ENCODE measurements at places on chromosomes 1 and 21.

DNA sequence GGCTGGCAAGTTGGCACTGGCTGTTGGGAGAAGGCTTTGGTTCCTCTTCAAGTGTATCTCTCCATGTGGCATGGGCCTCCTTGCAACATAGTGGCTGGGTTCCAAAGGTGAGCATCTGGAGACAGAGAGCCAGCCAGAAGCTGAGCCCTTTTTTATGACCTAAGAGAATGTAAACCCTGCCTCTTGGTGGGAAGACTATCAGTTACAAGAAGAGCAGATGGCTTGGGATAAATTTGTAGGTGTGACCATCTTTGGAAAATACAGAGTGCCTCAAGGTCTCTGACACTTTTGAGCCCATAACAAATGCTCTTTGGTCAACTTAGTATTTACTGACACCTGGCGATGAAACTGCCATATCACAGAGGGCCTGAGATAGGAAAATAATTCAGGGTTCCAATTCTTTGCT is 31.4 kb upstream of the PRELP start:
- DNase-seq: no peak

GRCh38 chr1:93321720-93322119 is 24.0 kb upstream of the DR1 start:
- no peak for DNase-seq

GRCh38 chr1:160761046-160761445 is 22.0 kb downstream of the SLAMF7 start:
- no peak for DNase-seq

DNA sequence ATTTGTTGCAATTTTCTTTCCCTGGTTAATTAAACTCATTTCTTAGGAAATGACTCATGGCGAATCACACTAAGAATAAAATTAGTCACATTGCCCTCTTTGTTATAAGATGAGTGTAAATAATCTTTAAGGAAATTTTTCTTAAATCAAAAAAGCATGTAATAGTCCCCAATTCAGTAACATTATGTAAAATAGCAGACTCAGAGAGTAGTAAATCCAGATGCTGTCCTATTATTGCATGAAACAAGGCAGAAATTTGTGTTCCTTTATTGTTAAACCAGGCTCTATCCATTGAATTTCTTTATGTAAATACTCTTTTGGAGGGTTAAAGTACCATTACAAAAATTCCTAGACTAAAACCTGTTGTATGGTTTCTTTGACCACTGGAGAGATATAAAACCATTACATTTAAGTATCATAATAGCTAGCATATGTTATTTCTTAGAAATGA is 154.5 kb upstream of the C1orf87 start:
- DNase-seq: no peak

GRCh38 chr1:51170342-51170741 is 65.7 kb upstream of the RNF11 start:
- peak; percentile 39 for DNase-seq

GRCh38 chr1:204828352-204828850 is 42.3 kb upstream of the NFASC start:
- no peak for DNase-seq

GRCh38 chr1:89351597-89352311 is 12.1 kb upstream of the GBP6 start:
- no peak for DNase-seq

GRCh38 chr1:179807291-179807690 is 64.2 kb downstream of the FAM163A start:
- DNase-seq: no peak

DNA sequence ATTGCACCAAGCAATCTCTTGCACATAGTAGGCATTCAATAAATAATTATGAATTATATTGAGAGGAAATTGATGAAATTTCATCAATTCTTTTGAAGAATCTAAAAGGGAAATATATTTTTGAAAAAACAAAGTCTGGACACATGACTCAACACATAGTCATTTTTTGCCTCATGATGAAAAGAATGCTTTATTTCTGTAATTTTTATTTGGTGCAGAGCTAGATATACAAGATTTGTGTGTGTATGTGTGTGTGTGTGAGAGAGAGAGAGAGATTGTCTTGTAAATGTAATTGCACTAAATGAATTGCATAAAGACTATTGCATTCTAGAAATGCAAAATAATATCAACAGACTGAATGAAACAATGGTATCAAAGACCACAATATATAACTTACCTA is 206.2 kb upstream of the C1orf87 start:
- DNase-seq: no peak

GRCh38 chr1:180851995-180852887 is 60.5 kb upstream of the KIAA1614 start:
- DNase-seq: no peak

DNA sequence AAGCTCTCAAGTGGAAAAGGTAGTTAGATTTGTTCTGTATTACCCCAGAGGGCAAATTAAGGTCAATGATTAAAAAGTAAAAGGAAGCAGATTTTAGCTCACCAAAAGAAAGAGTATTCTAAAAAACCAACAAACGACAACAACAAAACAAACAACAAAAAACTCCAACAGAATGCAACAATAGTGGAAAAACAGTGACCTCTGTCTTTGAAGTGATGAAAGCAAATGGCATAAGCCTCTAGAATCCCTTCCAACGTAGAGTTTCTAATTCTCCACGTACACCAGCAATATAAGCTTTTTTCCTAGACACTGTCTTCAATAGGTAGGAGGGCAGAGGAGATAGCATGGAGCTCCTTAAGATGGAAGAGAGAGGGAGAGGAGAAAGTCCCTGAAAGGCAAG is 359.1 kb downstream of the TTLL7 start:
- DNase-seq: no peak

DNA sequence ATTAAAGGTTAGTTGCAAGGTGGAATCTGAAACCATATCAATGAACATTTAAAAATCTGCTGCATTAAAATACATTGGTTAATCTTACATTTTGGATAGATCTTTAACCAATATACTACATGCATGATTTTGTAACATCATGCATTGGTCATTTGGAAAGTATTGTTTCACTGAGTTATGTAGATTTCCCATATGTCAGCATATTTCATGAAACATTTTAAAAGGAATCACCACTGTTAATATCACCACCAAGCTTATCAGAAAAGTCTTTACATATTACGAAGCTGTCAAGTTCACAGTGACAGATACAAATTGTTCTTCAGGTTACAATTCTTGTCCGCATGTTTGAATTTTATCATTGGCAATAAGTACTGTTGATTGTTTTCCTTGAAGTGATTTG is 89.9 kb upstream of the ADGRL2 start:
- DNase-seq: no peak

- DNase-seq: no peak
Measured at GRCh38 chr1:119489201-119489600, 17.8 kb upstream of the HSD3B1 start.

DNA sequence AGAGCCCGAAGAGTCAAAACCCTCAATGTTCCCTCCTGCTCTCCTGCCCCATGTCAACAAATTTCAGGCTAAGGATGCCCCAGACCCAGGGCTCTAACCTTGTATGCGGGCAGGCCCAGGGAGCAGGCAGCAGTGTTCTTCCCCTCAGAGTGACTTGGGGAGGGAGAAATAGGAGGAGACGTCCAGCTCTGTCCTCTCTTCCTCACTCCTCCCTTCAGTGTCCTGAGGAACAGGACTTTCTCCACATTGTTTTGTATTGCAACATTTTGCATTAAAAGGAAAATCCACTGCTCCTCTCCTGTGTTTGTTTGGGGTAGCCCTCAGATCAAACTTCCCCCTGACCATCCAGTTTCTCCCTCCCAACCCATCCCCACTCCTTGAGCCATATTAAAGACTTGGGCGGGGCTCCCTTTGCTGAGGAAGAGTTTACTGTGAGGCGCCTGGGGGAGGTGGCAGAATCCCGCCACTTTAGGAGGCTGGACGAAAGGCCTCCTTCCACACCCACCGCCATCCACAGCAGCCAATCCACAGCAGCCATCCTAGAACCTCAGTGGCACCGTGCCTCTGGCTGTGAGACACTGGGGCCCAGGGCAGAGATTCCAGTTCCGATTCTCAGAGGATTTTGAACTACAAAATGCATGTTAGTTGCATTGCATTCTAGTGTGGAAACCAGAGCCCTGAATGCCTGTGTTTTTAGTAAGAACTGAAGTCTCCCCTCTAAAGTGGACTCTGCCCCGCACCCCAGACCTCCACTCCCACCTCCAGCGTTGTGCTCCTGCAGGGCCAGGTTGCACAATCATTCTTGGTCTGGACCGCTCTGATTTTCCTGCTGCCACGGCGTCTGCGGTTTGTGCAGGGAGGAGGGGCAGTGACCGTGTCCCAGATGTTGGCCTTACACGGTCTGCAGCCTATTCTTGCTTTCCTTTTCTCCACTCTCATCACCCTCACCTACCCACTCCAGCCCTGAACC is 3.0 kb downstream of the OLFML3 start:
- peak; percentile 45 for DNase-seq

DNA sequence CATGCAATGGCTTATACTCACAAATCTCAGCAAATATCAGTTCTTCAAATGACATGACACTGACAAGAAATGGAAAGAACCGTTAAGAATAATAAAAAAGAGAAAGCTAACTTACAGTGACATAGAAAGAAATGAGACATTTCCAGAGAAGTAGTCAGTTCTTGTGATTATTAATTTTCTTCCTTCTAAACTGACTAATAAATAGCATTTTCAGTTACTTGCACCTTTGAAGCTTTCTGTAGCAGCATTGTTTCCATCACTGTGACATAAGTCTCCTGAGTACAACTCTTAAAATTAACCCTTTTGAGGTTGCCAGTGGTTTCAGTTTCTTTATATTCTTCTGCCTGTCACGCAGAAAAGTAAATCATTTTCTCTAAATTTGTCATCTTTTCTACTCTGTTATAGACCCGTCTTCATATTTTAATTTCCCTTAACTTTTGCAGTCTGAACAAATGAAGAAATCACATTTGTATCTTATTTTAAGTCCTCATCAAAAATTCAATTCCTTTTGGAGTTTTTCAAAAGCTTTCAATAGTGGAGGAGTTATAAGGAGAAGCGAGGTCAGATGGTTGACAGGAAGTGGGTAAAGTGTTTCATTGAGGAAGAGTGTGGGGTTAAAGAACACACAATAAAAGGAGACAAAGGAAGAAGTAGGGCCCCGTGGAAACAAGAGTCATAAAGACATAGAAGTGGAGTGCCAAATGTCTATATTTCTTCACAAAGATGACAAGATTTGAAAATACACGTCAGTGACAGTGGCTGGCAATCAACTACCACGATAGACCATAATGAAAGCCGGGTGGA is 57.9 kb upstream of the S1PR1 start:
- DNase-seq: no peak

DNA sequence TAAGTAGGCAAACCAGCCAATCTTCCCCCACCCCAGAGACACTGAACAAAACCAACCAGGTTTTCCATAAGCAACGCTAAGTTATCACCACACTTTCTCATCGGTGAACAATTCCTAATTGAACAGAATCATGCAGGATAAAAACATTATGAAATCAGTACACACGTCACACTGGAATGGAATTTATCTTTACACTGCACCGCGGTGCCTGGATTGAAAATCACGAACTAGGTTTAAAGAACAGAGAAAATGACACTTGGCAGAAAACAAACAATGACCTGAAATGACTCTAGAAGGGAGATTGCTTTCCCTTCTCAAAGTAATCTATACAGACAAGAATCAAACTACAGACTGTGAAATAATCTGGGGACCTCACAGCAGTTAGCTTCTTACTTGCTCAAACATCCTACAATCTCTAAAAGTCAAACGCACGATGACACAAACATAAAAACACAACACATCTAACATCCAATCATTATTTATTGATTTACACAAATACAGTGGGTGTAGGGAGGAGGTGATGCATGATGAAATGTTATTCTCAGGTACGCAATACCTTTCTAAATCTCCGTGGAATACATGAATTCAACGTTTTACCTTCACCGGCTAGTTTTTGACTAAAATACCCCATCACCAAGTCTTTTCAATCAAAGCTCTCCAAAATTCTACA is 1.9 kb downstream of the EIF4G3 start:
- no peak for DNase-seq

GRCh38 chr21:25462517-25462971 is 144.7 kb downstream of the MRPL39 start:
- no peak for DNase-seq

DNA sequence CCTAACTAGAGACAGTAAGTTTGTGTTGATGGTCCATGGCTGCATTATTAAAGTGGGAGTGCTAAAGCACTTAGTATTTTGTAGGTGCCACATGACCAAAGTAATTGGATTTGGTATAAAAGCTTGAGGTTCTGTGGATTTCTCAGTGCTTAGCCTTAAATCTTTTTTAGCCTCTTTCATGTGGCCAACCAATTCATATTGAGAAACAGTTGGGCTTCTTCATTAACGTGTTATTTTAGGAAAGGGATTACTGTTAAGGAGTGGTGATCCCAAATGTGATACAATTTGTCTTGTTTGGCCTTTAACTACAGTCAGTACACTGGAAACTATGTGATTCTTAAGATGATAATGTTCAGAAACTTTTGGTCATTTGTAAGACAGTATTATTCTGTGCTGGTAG is 25.5 kb downstream of the MAN1A2 start:
- no peak for DNase-seq

DNA sequence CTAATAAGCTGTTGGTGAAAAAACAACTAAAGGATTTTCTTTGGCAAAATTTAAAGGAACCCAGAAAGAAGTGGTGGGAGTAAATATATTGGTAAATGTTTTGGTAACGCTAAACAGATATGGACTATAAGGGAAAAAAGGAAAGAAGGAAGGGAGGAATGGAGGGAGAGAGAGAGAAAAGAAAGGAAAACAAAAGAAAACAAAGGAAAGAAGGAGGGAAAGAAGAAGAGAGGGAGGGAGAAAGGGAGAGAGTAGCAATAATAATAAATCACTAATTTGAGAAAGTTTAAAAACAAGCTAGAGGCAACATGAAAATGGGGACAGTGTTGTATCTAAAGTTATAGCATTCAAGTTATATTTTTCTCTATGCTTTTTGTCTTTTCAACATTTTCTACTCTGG is 43.6 kb upstream of the RCOR3 start:
- no peak for DNase-seq

DNA sequence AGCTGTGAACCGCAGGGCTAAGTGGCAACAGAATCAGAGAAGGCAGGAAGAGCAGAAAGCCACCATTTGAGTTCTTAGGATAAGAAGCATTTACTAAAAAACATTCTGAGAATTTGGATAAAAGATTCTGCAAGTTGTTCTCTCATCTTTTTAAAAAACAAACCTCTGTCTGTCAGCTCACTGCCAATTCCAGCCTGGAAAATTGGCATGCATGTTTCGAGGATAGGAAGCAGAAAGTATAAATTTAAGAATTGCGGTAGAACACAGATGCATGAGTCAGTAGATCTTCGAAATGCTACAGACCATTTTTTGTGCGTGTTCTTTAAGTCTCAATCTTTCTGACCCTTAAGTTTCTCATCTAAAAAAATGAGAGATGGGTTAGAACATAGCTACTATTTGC is 544.5 kb upstream of the DAB1 start:
- DNase-seq: no peak

GRCh38 chr1:113875714-113876113 is 4.2 kb upstream of the PTPN22 start:
- peak; percentile 65 for DNase-seq

- no peak for DNase-seq
Measured at GRCh38 chr1:175861626-175862367, 118.4 kb upstream of the TNR start.

DNA sequence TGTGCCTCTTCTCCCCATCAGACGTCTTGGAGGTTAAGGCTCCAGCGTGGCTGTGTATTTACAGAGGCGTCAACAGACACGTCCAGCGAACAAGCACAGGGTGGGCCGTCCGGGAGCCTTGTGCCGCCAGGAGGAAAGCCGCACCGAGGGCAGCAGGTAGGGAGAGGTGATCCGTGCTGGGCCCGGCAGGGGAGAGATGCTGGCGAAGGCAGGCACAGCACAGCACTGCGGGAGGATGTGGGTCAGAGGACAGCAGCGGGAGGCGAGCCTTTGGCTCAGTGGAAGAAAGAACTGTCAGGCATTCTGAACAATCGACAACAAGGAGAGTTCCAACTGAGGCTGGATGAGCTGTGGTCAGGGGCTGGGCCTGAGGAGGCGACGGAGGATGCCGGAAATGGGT is 144.1 kb upstream of the TNR start:
- DNase-seq: no peak

Measured in RCC 7860 (cell line).